ENCODE measurements at places on chromosomes 5 and 9.

DNA sequence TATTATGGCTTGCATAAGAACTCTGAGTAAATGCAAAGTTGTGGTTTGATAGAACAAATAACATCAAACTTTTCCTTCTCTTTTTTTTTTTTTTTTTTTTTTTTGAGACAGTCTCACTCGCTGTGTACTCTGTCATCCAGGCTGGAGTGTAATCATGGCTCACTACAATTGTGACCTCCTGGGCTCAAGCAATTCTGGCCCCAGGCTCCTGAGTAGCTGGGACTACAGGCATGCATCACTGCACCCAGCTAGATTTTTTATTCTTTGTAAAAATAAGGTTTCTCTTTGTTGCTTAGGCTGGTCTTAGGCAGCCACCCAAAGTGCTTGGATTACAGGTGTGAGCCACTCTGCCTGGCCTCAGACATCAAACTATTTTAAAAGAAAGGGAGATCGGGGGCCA, 19.0 kb upstream of the PTGER4 start:
- no peak for DNase-seq

DNA sequence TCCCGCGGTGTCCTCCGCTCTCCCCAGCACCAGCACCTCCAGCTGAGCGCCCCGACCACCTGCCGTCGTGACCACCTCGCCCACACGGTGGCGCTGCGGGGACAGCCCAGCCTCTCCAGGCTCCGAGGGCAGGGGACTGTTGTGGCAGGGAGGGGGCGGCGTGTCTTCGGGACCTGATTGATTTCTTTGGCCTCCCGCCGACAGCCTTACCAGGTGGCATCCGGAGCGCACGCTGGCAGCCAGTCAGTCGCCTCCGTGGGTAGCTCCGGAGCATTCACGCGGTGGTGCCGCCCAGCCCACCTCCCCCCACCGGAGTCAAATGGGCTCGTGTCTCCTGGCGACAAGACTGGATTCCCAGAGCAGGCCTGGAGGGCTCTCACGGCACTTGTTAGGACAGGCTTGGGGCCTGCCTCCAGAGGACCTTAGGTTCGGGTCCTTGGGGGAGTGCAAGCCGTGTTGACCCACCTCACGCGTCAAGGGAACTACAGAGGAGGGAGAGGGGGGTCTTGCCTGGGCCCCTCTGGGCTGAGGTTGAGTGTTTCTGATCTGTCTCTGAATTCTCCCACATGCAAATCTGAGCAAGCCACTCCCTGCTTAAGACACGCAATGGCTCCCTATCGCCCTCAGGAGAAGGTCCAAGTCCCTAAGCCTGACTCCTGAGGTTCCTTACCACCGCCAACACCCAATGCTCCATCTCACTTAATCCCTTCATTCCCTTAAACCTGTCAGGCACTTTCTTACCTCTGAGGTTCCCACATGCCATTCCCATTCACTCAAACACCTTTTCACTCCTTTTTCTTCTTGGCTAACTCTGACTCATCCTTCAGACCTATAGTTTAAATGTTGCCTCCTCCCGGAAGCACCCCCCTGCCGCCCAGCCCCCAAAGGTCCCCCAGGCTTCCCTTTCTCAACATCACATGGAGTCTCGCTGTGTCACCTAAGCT, 51.2 kb upstream of the GGTA1 start:
- no peak for DNase-seq

- DNase-seq: no peak
Measured at GRCh38 chr5:179316111-179316551, 29.1 kb downstream of the ADAMTS2 start.

GRCh38 chr5:67193439-67193807, 3.2 kb downstream of the CD180 start:
- no peak for DNase-seq

DNA sequence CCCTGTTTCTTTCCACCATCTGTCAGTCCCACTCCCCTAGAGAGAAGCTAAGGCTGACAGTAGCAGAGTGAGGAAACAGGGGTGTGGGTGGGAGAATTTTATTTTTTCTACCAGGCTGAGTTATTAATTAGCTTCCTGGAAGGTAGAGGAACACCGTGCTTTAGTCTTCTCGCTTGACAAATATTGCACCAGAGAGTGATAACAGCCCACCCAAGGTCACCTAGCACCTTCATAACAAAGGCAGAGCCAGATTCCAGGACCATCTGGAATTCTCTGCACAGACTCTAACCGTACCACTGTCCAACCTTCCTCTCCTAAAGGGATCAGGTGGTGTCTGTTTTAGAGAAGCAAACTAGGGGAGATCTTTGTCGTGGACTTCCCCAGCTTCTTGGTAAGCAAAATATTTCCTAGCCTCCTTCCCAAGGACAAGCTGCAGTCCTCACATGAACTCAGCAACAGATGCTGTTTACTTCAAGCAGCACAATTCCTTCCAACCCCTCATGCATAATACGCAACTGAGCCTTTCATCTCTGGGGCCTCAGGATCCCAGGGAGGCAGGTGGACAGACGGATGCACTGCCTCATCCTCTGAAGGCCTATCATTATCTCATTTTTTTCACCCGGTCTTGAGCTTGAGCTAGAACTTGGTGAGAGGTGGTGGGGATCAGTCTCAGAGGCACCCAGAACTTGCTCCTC, 308.7 kb upstream of the BRINP1 start:
- DNase-seq: no peak

DNA sequence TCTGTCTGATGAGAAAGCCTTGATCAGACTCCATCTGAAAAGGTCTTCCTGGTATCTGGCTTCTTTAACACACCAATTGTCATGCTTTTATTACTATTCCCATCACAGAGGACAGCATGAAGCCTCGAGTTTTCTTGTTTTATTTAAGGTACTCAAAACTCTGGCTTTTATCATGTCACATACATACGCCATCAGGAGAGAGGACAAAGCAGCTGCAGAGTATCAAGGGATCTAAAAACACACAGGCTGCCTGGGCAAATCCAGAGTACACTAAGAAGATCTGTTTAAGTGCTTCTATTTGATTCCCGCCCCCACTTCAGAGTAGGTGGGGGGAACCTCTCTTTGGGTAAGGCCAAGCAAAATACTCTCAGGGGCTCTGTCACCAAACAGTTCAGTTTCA, 277.2 kb downstream of the SPOCK1 start:
- no peak for DNase-seq

Measured in amniotic stem cell (primary cell).